ENCODE measurements at places on chromosomes 13 and 19.

- DNase-seq = no peak
These were observed 4.3 kb downstream of the FOSB start for GRCh38 chr19:45471931-45472562.

- no peak for DNase-seq
These were observed 75.0 kb downstream of the TEX26 start for GRCh38 chr13:31007417-31007816.

DNA sequence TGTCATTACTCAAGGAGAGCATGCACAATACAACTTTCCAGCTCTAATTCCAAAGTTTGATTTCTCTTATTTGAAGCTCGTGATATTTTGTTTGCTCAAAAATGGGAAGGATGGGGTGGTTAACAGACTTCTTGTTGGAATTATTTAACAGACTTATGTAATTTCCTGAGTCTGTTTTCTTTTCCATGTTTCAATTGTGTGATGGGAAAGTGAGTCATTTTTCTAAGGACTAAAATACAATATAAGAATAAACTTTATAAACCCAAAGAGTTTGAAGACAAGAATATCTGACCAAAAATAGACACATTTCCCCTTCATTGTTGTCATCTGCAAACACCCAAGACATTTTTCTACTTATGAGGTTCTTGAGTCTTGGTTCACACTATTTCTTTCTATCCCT is 211.8 kb upstream of the SLITRK5 start:
- no peak for DNase-seq

GRCh38 chr13:108345016-108345415 is 75.5 kb downstream of the TNFSF13B start:
- DNase-seq = no peak

DNA sequence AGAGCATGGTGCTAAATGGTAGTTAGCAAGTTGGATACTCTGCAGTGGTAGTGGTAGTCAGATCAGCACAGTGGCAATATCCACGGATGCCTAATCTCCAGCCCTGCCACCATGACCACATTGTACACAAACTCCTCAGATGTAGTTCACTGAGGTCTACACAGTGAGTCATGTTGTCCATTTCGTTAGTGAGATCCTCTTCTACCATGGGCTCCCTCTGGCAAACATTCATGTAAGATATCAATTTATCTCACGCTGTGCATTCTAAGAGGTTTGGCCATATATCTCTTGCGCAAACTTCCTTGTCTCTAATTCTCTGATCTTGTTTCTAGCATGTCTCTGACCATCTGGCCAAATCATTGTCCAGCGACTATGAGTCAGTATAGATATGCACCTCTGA is 58.2 kb downstream of the POLR1D start:
- DNase-seq = no peak

DNA sequence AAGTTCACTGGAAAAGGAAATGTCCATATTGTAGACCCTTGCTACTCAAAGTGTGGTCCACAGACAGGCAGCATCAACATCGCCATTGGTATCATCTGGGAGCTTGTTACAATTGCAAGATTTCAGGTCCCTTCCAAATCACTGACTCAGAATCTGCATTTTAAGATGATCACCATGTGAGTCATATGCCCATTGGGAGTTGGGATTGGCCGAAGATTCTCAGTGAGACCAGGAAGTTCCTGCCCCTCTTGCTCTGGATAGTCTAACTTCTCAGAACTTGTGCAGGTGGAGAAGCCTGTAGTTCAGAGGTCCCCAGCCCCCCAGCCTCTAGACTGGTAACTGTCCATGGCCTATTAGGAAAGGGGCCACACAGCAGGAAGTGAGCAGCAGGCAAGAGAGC is 48.9 kb upstream of the URAD start:
- no peak for DNase-seq

DNA sequence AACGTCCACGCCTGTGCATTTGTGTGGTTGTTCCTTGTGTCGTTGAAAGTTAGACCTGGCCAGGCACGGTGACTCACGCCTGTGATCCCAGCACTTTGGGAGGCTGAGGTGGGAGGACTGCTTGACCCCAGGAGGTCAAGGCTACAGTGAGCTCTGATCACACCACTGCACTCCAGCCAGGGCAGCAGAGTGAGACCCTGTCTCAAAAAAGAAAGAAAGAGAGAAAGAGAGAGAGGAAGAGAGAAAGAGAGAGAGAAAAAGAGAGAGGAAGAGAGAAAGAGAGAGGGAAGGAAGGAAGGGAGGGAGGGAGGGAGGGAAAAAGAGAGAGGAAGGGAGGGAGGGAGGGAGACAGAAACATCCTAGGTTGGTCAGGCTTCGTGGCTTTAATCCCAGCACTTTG is 5.1 kb downstream of the ZNF114 start:
- DNase-seq = no peak

DNA sequence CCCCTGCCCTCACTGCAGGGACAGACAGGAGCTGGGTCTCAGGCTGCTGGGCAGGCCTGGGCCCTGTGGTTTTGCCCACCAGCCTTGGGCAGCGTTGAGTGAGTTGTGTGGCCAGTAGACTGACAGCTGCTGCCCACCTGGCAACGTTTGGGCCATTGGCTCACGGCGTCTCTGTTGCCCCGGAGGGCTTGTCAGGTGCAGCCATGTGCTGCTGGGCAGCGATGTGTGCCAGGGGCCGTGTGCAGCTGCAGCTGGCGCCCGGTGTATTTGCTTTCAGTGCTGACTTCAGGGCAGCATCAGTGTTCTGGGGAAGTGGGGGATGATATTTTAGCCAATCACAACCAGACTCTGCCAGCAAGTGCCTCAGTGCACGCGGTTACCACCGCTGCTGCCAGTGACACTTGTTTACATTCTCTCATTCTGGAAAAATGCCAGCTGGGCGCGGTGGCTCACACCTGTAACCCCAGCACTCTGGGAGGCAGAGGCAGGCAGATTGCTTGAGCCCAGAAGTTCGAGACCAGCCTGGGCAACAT is 10.6 kb downstream of the FZR1 start:
- no peak for DNase-seq

DNA sequence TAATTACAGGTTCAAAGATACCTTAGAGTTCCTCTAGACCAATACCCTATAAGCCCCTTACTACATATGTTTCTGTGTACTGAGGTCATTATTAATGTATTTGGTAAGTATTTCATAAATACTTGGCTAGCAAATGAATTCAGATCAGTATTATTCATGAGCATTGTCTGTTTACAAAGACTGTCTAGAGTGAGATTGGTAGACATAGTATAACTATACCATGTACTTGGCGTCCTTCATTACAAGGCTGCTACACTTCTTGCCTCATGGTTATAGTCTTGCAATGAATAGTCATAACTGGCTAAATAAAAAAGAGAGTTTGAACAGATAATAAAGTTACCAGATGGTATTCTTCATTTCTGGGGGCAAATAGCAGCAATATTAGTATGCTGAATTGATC is 12.1 kb downstream of the SETDB2 start:
- DNase-seq = no peak
